ENCODE measurements at places on chromosomes 13 and 19. TPM values are rescaled to one million over a fixed set of nuclear protein-coding genes. Genes with fewer than 3 reads are reported as not detected.

DNA sequence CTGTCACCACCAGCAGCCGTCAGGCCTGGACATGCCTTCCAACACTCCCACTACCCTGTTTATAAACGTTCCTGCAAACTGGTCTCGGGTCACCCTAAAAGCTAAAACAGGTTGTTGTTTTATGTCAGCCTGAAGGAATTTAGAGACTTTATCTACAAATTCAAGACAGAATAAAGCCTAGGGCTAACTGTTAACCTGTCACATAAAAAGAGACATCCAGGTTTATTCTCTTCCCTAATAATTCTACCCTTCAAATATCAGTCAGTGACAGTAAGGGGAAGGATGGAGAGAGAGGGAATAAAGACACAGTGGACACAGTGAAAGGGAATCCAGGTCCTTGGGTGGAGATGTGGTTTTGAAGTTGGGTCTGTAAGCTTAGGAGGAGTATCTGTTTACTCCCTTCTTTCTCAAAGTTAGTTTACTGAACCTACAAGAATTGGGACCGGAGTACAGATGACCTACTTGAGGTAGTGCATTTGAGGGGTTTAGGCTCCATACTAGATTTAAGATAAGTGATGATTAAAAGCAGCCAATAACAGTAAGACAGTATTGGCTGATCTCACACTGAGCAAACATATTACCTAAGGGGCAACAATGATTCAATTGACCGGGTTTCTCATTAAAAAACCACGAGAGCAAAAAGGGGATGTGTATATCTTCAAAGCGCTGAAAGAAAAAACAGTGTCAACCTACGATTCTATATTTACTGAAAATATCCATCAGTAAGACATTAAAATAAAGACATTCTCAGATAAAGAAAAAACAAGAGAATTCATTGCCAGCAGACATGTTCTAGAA lies 142.7 kb downstream of the USP12 start:
- DNase-seq = peak; percentile 56

- DNase-seq = no peak
These were observed 12.3 kb downstream of the TPT1 start for GRCh38 chr13:45328661-45329111.

DNA sequence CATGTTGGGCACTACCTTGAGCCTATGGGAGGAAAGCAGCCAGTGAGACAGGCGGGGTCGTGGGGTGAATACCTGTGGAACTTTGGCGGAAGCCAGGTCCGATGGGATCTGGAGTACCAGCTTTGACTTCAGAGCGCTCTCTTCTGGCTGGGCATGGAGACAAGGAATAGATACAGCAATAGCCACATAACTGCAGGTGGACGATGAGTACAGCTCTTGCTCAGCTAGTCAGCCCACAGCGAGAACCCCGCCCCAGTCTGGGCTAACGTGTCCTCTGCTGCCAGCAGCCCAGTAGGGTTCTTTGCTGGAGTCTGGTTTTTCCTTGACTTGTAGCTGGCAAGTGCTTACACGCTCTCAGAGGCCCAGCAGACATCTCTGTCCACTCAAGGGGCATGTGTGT lies 83.4 kb downstream of the SIPA1L3 start:
- DNase-seq = peak; percentile 43

Gene LINGO3
- total RNA-seq = 0.58 TPM

Gene CGB7
- total RNA-seq = 0.04 TPM

DNA sequence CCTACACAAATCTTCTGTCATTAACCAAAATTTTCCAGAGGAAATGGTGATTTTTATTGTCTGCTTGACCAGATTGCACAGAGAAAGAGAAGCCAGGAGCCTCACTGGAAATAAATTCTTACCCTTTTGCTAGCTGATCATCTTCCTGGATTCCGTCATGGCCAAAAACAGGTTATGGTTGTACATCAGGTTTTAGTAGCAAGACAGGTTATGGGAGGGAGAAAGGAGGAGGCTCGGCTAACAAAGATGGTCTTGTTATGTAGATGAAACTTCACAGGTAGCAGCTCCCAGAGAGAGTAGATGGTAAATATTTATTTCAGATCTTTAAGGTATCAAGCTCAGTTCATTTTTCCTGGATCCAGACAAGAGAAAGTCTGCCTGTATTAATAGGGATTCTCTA lies 19.7 kb upstream of the CEACAM3 start:
- DNase-seq = peak; percentile 76

GRCh38 chr13:97223711-97224541 lies 1.8 kb downstream of the MBNL2 start:
- peak; percentile 72 for DNase-seq

GRCh38 chr19:29379257-29380021 lies 146.4 kb upstream of the VSTM2B start:
- no peak for DNase-seq

- DNase-seq = peak; percentile 5
These were observed 10.9 kb downstream of the FREM2 start for GRCh38 chr13:38697628-38698333.

Gene PGLYRP1
- total RNA-seq = not detected

GRCh38 chr13:46866150-46866549 lies 30.7 kb downstream of the HTR2A start:
- DNase-seq = peak; percentile 48

DNA sequence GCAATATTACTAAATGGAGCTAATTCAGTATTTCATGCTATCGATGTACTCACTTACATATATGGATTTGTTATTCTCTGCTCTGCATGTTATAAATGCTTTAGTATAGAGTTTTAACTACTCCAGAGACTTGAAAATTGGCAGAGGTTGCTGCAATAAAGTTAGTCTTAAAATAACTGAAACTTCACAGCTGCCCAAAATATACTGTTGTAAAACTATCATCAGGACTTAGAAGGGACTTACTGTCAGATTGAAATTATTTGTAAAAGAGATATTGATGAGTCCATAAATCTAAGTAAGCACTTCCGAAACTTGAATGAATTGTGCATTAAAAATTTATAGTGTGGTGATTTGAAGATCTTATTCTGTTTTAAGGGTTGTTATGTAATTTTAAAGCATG lies 1178.2 kb upstream of the PCDH20 start:
- DNase-seq = no peak

Gene GARIN5A
- 6.2 TPM for total RNA-seq

GRCh38 chr19:29329460-29330134 lies 116.6 kb upstream of the UQCRFS1 start:
- peak; percentile 7 for DNase-seq

Gene ARHGAP33
- total RNA-seq = 3.7 TPM

- DNase-seq = no peak
These were observed 629.7 kb downstream of the LIG4 start for GRCh38 chr13:107585469-107586180.

Gene ZNF562
- total RNA-seq = 21.0 TPM

Gene ZNF791
- 26.3 TPM for total RNA-seq

DNA sequence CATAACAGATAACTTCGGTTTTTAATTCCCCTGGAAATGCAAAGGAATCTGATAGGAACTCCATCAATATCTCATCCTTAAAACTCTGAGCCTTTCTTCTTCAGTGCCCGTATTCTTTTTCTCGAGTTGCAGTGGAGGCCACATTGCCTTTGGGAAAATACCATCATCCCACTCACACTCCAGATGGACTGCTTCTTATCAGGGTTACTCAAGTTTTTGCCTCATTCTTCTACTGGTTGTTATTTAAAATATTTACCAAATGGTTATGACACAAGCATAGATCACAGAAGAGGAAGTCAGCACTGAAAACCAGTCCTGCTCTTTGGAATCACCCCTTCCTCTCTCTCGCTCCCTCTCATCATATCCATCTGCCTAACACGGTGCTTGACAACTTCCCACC lies 1020.5 kb upstream of the SLC10A2 start:
- no peak for DNase-seq

- DNase-seq = no peak
These were observed 264.7 kb upstream of the STARD13 start for GRCh38 chr13:33550276-33550675.

Gene MCOLN1
- total RNA-seq = 10.2 TPM

DNA sequence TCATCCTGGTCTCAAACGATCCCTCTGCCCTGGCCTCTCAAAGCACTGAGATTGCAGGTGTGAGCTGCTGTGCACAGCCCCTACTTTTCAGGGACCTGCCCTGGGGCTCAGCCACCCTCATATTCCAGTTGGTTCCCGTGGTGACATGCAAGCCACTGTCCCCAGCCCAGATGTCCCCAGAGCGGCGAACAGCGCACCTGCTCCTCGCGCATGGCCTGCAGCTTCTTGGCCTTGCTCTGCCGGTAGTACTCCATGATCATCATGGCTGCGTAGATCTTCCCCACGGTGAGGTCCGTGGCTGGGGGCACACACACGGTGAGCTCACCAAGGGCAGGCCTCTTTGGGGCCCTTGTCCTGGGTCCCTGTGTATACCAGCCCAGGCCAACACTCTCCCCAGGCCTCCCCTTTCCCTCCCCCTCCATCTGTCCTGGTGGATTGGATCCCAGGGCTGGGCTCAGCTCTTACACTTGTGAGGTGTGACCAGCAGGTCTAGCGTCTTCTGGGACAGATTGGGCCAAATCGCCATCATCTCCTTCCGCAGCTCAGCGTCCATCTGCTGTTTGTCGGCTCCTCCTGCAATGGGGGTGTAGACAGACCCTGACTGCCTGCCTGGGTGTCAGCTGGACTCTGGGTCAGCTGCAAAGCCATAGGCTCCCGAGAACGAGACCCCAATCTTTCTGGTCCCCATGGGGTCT lies 64.0 kb downstream of the IER2 start:
- DNase-seq = no peak
